ENCODE measurements at places on chromosomes 4 and X.

DNA sequence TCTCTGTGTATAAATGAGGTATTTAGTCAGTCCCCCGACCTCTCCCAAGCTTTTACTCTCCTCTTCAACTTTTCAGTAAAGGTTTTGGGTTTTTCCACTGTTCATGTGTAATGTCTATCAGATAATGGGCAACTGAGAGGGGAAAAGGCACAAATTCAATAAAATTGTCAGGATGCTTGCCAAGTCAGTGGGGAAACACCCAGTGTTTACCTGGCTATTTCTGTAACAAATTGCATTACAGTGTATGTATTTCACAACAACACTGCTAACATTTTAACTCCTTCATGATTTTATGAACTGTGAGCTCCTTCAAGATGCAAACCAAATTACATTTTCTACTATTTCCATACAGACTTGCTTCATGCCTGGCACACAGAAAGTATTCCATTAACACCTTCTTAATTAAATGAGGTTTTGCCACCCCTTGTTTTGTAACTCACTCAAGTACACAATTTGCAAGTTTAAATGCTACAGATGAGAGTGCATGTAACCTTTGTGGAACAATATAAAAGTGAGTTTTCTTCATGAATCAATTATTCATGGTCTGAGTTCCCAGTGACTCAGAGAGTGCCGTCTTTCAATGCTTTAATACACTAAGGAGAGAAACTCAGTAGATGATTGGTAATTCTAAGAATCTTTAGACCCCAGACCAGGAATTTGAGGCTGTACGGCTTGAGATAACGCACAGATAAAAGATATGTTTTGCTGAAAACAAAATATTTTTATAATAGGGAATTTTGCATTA, 149.8 kb upstream of the TLL1 start:
- no peak for DNase-seq

GRCh38 chr4:15551740-15552446, 82.2 kb downstream of the CC2D2A start:
- DNase-seq, result no peak

GRCh38 chrX:120297923-120298322, 13.3 kb downstream of the TMEM255A start:
- no peak for DNase-seq

DNA sequence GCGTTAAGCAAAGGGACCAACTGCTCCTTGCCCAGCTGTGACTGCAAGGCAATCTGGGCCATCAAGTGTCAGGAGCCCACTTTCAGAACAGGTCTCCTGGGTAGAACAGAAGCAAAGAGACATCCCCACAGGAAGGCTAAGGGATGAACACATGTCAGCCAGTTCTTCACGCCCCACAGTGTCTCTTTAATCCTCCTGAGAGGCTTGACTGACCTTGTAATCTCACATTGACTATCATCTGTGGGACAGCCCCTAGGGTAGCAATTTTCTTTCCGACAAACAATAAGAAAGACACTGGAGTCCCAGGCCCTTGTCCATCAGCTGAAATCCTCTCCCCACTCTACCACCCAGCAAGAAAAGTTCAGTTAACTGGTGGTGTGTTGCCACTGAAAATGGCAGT, 1.0 kb downstream of the CHRDL1 start:
- no peak for DNase-seq

- no peak for DNase-seq
Measured at GRCh38 chr4:52838729-52839586, 23.2 kb upstream of the RASL11B start.

DNA sequence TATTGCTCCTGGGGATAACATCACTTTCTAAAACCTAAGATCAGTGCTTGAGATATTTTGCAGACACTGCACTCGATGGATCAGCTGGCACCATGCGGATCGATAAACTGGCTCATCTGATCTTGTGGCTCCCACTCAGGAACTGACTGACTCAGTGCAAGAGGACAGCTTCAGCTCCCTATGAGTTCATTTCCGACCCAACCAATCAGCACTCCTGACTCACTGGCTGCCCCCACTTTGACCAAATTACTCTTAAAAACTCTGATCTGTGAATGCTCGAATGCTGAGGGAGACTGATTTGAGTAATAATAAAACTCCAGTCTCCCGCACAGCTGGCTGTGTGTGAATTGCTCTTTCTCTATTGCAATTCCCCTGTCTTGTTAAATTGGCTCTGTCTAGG, 110.1 kb downstream of the ANAPC4 start:
- no peak for DNase-seq
